Activated CD4-positive, alpha-beta T cell treated with anti-CD3 and anti-CD28 coated beads, Interleukin-2, amount 50 U/mL, for 48 hours (primary cell): ENCODE measurements at places on chromosomes 16 and 17.

DNA sequence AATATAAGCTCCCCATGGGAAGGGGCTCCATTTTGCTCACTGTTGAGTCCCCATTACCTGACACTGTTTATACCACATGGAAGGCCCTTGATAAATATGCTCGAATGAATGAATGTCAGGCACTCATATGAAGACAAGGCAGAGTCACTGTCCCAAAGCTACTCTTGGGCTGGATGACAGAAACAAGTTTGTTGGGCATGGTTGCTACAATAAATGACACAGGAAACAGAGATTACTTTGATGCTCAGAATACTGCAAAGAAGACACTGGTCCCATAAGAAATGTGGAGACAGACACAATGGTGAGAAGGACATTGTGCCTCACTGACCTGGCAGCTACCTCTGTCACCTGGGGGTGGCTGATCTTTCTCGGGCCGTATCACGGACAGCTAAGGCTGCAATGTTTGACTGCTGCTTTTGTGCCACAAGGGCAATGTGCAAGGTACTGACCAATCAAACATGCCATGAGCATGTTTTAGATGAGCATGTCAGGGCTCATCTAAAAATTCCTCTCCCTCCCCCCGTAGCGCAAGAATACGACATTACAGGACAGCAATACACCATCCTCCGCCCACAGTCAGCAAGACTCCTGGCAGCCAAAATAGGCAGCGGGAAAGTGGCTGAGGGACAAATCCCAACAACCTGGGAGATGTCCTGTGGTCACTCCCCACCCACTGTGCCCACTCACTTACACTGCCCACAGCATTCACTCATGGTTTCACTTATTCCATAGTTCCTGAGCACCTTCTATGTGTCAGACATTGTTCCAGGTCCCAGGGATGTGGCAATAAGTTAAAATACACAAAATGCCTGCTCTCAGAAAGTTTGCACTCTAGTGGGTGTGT is 5.0 kb downstream of the PIK3R6 start:
- DNase-seq: no peak

DNA sequence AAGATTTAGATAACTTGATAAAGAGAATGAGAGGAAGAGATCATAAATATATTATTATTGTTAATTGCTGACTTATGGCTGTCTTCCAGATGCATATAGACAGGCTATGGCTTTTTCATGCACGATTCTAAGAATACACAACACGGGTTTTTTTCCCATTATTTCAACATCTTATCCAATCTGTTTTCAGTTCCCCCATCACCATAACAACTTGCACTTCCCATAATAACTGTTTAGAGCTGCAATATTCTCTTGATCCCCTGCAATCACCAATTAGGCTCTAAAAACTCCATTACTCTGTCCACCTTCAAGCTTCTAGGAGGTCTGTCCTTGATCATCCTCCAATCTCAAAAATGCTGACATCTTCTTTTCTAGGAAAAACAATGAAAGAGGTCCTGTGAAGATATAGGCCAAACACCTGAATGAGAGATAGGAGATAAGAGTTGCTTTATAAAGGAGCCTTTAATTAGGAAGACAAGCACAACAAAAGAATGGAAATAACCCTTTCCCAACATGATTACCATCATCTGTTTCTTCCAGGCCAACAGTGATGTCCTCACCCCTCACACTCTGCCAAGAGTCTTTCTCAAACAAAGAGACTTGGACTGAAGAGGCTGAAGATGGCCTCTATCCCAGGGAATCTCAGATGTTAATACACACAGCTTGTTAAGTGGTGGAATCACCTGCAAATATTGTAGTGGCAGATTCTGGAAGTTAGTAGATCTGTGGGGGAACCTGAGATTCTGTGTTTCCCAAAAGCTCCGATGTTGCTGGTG is 32.2 kb upstream of the CCL2 start:
- DNase-seq: no peak

GRCh38 chr16:25606069-25606468 is 85.7 kb upstream of the HS3ST4 start:
- no peak for DNase-seq

GRCh38 chr16:87062569-87063442 is 254.4 kb downstream of the C16orf95 start:
- peak; percentile 70 for DNase-seq

GRCh38 chr16:83819361-83819760 is 11.6 kb downstream of the HSBP1 start:
- DNase-seq: no peak

DNA sequence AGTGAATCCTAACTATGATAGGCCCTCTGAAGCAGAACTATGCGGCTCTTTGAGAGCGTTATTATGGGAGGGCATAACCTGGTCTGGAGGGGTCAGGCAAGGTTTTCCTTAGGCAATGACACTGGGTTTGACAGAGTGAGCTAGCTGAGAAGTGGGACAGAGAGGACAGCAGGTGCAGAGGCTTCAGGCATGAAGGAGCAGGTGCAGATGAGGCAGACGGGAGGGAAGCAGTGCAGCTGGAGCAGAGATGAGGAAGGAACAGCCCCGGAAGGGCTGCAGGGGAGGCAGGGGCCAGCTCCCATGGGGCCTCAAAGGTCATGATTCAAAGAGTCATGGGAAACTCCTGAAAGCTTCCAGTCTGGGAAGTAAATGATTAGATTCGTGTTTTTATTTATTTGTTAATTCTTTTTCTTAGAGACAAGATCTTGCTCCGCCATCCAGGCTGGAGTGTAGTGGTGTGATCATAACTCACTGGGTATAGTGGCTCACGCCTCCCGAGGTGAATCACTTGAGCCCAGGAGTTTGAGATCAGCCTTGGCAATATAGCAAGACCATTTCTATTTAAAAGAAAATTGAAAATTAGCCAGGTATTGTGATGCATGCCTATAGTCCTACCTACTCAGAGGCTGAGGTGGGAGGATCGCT is 5.4 kb downstream of the MARCHF10 start:
- no peak for DNase-seq

DNA sequence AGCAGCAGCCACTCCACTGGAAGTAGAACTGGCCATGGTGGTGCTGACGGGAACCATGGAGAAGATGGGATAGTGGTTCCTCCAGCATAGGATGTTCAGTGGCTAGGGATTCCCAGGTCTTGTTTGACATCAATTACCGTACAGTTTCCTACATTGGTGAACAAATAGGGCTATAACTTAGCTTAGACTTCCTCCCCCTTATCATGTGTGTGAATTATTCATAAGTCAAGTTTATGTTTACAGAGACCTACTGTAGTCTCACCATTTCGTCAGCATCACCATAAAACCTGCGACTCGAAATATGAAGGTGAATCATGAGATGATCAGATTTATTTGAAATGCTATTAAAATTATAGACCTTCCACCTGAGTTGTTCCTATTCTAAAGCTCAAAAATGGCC is 1.2 kb downstream of the KRTAP2-3 start:
- DNase-seq: no peak

GRCh38 chr17:56441308-56441707 is 152.2 kb upstream of the NOG start:
- no peak for DNase-seq

GRCh38 chr17:65278050-65278819 is 141.1 kb downstream of the RGS9 start:
- DNase-seq: peak; percentile 33

- DNase-seq: no peak
These were observed 147.4 kb upstream of the SDK2 start for GRCh38 chr17:73791631-73792030.

- no peak for DNase-seq
These were observed 22.9 kb downstream of the FAM20A start for GRCh38 chr17:68578236-68578635.

GRCh38 chr17:17115620-17116019 is 73.4 kb downstream of the MPRIP start:
- DNase-seq: no peak

GRCh38 chr17:44331249-44331760 is 6.7 kb upstream of the SLC25A39 start:
- DNase-seq: peak; percentile 73

- DNase-seq: no peak
These were observed 53.4 kb downstream of the NF1 start for GRCh38 chr17:31148205-31148604.

DNA sequence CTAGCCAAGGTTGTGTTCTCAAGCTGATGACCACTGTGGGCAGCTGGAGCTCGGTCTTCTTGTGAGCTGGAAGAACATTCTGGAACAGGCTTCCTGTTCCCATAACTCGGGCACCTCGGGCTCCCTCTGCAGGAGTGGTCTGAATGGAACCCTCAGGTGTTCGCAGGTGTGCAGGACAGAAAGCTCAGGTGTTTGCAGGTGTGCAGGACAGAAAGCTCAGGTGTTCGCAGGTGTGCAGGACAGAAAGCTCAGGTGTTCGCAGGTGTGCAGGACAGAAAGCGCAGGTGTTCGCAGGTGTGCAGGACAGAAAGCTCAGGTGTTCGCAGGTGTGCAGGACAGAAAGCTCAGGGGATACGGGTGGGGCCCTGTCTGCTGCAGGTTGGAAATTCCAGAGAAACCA is 109.0 kb upstream of the CACNG5 start:
- DNase-seq: no peak

- no peak for DNase-seq
These were observed 27.8 kb downstream of the KNOP1 start for GRCh38 chr16:19690196-19690595.

- DNase-seq: no peak
These were observed 28.2 kb upstream of the ACSF3 start for GRCh38 chr16:89065458-89065822.

- no peak for DNase-seq
These were observed 18.6 kb downstream of the KCTD2 start for GRCh38 chr17:75065562-75066151.

GRCh38 chr16:5885521-5885920 is 787.9 kb upstream of the EEF2KMT start:
- no peak for DNase-seq

DNA sequence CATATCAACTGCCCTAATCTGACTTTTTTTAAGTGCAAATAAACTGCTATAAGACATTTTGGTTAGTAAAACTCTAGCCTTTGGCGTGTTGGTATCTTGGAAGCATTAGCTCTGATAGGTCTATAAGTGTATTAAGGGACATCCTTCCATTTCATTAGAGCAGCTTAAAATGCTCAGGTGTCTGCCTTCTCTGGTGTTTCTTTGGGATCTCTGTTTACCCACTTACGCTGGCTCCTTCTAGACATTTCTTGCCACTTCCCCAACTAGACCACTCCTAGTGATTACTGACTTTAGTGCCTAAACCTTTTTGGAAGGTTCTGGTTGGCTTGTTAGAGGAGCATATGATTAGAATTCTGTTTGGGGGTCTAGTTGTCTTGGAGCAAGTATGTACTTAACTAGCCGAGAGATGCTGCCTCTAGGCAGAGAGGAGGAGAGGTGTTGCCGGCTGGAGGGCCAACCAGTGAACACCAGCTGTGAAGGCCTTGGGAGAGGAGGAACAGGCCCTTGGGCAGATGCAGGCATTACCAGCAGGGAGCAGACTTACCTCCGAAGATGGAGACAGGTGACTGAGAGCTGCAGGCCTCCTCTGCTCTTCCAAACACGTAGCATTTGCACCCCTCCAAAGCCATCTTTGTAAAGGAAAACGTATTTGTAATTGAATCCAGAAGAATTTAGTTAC is 15.2 kb upstream of the CLEC18C start:
- no peak for DNase-seq

- DNase-seq: peak; percentile 18
These were observed 11.3 kb downstream of the OSBPL7 start for GRCh38 chr17:47810200-47810821.
